Uterine smooth muscle cell (primary cell): ENCODE measurements at places on chromosomes 4 and X. TPM values are rescaled to one million over a fixed set of nuclear protein-coding genes. Genes with fewer than 3 reads are reported as not detected.

IL3RA gene
- 0.12 TPM in 1 of 2 replicates, not detected in the other for total RNA-seq

PSAPL1 gene
- not detected in 2 replicates for total RNA-seq

KIAA1210 gene
- total RNA-seq = under 0.01 TPM in 1 of 2 replicates, not detected in the other

STEEP1 gene
- total RNA-seq = 37.4 and 45.0 TPM in 2 replicates

ADH5 gene
- total RNA-seq = 264 and 294 TPM in 2 replicates

HTN1 gene
- total RNA-seq = not detected in 2 replicates

ACE2 gene
- not detected in 2 replicates for total RNA-seq

EGF gene
- 1.3 and 1.9 TPM in 2 replicates for total RNA-seq

LEF1 gene
- total RNA-seq = 0.25 and 0.33 TPM in 2 replicates

MAGEA9 gene
- total RNA-seq = not detected in 2 replicates

FANCB gene
- 10.1 and 15.2 TPM in 2 replicates for total RNA-seq

NLGN3 gene
- under 0.01 and 0.12 TPM in 2 replicates for total RNA-seq

SLITRK4 gene
- total RNA-seq = 0.50 and 1.2 TPM in 2 replicates

MAGEA2B gene
- total RNA-seq = not detected in 2 replicates

TMEM271 gene
- total RNA-seq = not detected in 2 replicates

GAGE12H gene
- not detected in 2 replicates for total RNA-seq

CPLX1 gene
- under 0.01 TPM in 1 of 2 replicates, not detected in the other for total RNA-seq

PGRMC1 gene
- 215 and 326 TPM in 2 replicates for total RNA-seq

FGFBP1 gene
- not detected in 2 replicates for total RNA-seq

TEX13C gene
- not detected in 2 replicates for total RNA-seq

SLC7A11 gene
- 94.2 and 98.3 TPM in 2 replicates for total RNA-seq

NRK gene
- 0.37 and 1.3 TPM in 2 replicates for total RNA-seq

TSC22D3 gene
- total RNA-seq = 21.7 and 41.5 TPM in 2 replicates

KLHL13 gene
- total RNA-seq = 6.0 and 8.5 TPM in 2 replicates

STPG2 gene
- total RNA-seq = not detected in 2 replicates

DCLK2 gene
- 10.3 and 14.1 TPM in 2 replicates for total RNA-seq

ARL13A gene
- not detected in 2 replicates for total RNA-seq
